ENCODE measurements at places on chromosomes 1 and 21.

GRCh38 chr1:71015745-71016144, 31.9 kb downstream of the PTGER3 start:
- no peak for DNase-seq

GRCh38 chr1:55610203-55610602, 395.0 kb upstream of the USP24 start:
- DNase-seq, result no peak

- no peak for DNase-seq
These were observed 7.5 kb upstream of the LHX8 start for GRCh38 chr1:75126611-75127101.

- no peak for DNase-seq
These were observed 24.9 kb upstream of the GRHL3 start for GRCh38 chr1:24294228-24294672.

DNA sequence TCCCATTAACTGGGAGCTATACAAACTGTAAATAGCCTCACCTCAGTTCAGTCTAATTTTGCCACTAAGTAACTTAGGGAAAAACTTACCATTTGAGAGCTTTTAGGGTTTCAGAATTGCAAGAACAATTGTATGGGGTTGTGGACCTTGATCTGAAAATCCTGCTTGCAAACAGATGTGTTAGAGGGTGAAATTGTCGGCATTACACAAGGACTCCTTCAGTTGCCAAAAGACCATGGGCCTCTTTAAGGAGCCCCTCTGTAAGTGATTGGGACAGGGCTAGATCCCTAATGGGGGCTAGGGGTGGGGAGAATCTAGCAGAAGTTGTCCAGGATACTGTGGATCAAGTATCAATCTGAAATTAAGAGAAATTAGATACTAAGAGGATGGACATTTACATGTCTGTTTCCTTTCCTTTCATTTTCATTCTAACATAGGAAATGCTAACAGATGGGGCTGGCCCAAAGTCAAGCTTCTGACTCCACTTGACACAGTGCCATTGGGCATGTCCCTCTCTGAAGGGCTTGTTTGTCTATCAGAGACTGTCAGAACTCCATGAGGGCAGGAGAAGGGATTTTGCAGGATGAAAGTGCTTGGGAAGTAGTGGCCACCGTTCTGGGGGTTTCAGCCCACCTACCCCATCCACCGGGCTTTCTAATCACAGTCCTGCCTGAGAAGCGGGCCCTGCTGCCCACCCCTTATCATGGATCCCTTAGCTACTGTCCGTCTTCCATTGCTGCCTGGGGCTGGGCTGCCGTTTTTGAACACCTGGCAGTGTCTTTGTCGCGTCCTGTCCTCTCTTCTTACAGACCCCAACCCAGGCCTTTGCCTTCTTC, 54.7 kb downstream of the STUM start:
- no peak for DNase-seq

- DNase-seq, result no peak
These were observed 225.8 kb downstream of the RYR2 start for GRCh38 chr1:237267743-237268142.

GRCh38 chr1:114178936-114179335, 25.3 kb upstream of the SYT6 start:
- DNase-seq, result no peak
